ENCODE measurements at places on chromosomes 7 and 10. TPM values are rescaled to one million over a fixed set of nuclear protein-coding genes. Genes with fewer than 3 reads are reported as not detected.

DNA sequence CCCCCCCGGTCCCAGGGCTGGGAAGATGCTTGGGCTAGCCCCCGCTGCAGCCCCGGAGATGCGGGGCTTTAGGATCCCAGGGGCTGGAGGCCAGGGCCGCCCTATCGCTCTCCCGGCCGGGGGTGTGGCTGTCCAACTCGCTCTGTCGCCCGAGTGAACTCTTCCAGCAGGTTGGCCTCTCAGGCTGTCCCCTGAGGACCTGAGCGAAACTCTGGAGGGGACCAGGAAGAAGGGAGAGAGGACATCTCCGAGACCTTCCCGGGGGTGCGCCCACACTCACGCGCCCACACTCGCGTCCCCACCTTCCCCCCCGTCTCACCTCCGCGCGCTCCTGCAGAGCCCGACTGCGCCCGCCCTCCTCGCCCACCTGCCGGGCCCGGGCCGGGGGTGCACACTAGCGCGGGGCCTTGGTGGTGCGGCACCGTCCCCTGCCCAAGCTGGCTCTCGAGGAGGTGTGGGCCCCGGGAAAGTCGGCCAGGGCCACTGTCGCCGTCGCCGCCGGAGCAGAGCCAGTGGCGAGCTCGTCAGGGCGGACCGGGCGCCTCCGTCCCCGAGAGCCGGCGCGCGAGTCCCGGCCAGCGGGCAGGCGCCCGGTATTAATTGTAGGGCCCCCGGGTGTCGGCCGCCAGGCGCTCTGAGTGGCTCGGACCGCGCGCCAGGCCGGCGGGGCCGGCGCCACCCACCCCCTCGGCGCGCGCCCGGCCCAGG, 101.7 kb upstream of the SVIL start:
- no peak for DNase-seq

- no peak for DNase-seq
Observed at GRCh38 chr10:59465088-59465487, 102.7 kb upstream of the FAM13C start.

- DNase-seq: no peak
Observed at GRCh38 chr10:133009218-133009950, 67.0 kb upstream of the CFAP46 start.

GRCh38 chr7:18708204-18708603, 212.7 kb downstream of the HDAC9 start:
- no peak for DNase-seq

DNA sequence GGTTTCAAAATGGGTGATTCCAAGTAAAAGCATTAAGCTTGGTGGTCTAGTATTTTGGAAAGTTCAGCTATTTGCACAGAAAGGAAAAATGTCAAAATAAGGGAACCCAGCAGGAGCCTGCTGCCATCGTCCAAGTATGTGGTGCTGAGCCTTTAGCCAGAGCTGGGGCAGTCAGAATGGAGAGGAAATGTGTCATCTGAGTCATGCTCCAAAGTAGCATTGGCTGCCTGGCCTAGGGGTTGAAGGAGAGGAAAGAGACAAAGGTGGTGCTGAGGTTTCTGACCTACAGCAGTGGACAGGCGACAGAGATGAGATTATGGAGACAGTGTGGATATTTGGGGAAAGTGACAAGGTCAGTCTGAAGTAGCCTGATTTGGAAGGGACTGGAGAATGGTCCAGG, 103.9 kb downstream of the PLCE1 start:
- no peak for DNase-seq

- no peak for DNase-seq
Observed at GRCh38 chr7:94877731-94878670, 29.4 kb upstream of the PPP1R9A start.

GRCh38 chr7:105439174-105439893, 50.6 kb upstream of the SRPK2 start:
- no peak for DNase-seq

GRCh38 chr7:155951554-155952158, 139.4 kb upstream of the SHH start:
- DNase-seq: no peak

DNA sequence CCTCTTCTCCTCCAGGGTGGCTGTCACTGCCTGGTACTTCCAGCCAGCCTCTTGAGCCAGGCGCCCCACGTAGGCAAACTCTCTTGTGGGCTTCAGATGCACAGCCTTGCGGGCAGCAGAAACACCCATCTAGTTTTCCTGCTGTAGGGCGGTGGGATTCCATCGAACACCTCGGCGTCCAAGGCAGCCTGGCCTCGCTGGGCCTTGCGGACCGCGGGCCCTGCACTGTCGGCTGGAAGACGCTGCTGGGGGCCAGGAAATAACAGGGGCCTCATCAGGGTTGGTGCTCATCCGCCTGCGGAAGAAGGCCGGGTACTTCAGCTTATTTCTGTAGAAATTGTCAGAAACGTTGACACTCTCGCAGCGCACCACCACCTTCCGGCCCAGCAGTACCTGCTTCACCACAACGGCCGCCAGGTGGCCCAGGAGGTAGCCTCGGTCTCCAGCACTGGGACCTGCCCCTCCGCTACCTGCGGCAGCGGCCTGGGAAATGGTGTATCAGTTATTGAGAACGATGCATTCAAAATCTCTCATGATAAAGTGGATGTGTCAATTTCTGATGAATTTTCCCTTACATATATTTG, 61.1 kb downstream of the WDFY4 start:
- DNase-seq: no peak

GRCh38 chr7:66198469-66198868, 6.7 kb upstream of the TPST1 start:
- peak; percentile 30 for DNase-seq

DNA sequence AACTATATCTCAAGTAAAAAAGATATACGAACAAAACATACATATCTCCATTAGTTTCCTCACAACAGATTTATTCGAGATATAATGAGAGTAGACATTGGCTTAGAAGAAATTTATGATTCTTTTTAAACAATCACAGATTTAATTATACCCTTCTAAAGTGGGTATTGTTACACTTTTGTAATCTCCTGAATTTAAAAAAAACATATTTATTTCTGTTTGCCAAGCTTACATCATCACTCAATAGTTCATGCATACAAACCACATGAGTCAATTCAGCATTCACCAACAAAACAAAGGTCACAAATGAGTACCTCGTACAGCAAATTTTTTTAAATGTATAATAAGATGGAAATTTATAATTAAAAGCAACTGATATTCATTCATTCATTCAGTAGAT, 17.6 kb downstream of the LRRN3 start:
- DNase-seq: no peak

The LLCFC1 gene
- total RNA-seq: not detected

The RSBN1L gene
- 10.9 TPM for total RNA-seq

The PPP1R9A gene
- 4.1 TPM for total RNA-seq

The PLEKHS1 gene
- total RNA-seq: not detected

The LMOD2 gene
- total RNA-seq: not detected

The SPAM1 gene
- total RNA-seq: not detected

The MYOF gene
- total RNA-seq: 526 TPM
